ENCODE measurements at places on chromosomes 2 and 18.

- DNase-seq, result peak; percentile 90
These were observed 808.7 kb upstream of the PIK3C3 start for GRCh38 chr18:41146301-41146700.

GRCh38 chr18:67608191-67608590 lies 91.7 kb upstream of the DSEL start:
- DNase-seq, result no peak

DNA sequence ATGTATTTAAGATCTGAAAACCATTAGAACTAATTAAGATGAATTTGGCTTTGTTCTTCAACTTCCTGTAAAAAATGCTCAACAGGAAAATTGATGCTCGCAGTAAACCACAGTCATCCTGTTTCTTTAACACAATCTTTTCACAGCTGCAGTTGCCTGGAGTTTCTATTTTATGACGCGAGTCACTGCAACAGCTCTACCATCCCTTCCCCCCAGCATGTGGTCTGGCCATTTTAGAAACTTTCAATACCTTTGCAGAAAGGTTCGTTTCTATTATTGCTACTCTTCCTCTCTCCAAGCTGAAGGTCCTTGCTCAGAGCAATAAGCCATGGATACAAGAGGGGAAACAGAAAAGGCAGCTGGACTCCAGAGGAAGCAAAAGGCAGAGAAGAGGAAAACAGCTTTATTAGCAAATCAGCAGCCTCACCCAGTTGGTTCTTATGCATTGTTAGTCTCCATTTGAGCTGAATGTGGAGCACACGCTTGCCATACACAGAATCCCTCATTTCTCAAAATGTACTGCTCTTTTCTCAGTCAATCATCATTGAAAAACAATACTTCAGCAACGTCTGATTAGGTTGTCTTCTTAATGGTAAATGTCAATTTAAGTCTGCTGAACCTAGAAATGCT lies 3.9 kb downstream of the WIPF1 start:
- DNase-seq, result peak; percentile 48

- DNase-seq, result no peak
These were observed 95.0 kb upstream of the ZNF521 start for GRCh38 chr18:25446972-25447371.

DNA sequence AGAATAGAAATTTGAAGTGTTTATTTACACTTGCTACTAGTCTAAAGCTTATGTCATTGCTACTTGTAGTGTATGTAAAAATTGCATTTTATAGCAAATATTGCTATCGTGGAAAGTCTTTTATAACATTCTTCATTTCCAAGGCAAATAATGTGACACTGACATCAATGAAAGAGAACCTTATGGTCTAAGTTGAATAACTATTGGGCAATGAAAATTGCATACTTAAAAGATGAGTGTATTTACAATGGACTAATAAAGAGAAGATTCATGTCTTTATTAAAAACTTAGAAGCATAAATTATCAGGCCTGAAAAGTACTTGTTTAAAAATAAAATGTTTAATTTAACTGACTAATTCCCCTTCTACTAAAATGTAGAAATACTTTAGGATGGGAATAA lies 82.2 kb downstream of the LRP1B start:
- DNase-seq, result no peak

GRCh38 chr2:173631127-173631460 lies 276.4 kb downstream of the CDCA7 start:
- DNase-seq, result no peak

- DNase-seq, result no peak
These were observed 395.0 kb downstream of the ZNF516 start for GRCh38 chr18:76099931-76100457.

Data from NCI-H1436 (cell line).